ENCODE measurements at places on chromosomes 1 and 21.

DNA sequence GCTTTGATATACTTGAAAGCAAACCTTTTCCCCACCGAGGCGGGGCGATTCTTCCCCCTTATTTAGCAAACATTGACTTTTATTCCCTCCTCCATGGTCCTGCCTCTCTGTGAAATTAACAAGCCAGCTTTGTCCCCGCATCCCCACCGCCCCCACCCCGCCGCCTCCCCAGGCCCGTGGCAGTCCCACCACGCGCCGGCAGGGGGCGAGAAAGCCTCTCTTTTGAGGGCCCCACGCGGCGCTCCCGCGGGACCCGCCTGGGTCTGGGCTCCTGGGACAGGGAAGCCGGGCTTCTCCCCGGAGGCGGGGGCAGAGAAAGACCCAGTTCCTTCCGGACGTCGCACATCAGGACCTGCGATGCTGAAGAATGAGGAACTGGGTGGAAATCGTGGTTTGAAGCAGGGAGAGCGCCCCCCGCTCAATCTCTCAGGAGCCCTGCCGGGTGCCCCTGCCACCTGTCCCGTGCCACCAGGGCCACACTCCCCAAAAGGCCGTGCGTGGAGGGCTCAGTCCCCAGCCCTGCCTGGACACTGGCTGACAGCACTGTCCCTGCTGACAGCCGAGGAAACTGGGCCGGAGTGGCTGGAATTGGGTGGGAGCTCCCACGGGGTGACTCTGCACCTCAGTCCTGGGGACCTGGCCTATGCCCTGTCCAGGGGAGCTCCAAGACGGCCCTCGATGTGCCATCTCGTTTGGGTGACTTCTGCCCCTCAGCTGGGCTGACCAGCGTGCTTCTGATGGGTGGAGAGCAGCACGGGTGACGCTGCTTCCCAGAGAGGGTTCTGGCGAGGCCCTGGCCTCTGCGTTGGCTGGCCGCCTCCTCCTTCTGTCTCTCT lies 8.6 kb upstream of the ACTRT2 start:
- DNase-seq = peak; percentile 77

DNA sequence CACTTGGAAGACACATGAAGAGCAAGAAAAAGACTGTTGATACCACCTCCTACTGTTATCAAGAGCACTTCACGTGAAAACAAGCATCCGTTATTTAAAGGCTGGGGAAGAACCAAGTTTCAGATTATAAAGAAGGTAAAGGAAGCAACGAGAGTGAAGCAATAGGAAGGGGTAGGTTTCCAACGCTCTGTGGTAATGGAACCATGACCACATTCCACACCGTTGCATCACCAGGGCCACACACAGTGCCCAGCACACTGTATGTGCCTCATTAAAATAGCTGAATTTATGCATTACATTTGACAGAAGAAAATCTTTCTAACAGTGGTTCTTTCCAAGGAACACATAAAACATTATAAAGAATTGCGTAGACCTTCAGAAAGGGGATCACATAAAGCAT lies 435.8 kb downstream of the MRPL39 start:
- no peak for DNase-seq

GRCh38 chr1:150574260-150575071 lies 4.9 kb downstream of the MCL1 start:
- no peak for DNase-seq

DNA sequence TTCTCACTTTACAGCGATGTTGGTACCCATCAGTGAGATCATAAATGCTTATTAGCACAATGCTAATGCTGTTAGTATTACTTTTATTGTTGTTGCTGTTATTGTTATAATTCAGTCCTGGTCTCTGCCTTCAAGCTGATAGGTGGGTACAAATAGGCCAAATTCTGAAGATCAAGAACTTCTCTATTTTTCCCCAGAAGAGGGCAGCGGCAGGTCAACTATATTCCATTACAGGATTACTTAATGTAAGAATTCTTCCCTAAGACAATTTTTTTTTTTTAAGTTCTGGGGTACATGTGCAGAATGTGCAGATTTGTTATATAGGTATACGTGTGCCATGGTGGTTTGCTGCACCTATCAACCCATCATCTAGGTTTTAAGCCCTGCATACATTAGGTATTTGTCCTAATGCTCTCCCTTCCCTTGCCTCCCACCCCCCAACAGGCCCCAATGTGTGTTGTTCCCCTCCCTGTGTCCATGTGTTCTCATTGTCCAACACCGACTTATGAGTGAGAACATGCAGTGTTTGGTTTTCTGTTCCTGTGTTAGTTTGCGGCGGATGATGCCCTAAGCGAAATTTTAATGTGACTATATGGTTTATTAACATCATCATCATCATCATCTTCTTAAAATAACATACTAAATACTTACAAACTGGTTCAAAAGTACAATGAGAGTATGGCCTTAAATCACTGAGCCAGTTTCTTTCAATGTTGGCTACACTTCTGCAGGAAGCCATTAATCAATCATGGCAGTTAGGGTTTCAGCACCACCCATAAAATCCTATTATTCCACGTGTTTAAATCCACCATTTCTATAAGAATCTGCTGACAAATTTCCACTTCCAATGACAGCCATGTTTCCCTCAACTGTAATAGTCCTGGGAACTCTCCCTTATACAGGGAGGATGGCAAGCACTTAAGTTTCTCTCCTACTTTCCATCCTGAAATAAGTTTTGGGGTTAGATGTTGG lies 19.2 kb downstream of the SLC19A2 start:
- DNase-seq = no peak

- DNase-seq = peak; percentile 83
Measured at GRCh38 chr1:234499119-234499942, 20.4 kb upstream of the TARBP1 start.

DNA sequence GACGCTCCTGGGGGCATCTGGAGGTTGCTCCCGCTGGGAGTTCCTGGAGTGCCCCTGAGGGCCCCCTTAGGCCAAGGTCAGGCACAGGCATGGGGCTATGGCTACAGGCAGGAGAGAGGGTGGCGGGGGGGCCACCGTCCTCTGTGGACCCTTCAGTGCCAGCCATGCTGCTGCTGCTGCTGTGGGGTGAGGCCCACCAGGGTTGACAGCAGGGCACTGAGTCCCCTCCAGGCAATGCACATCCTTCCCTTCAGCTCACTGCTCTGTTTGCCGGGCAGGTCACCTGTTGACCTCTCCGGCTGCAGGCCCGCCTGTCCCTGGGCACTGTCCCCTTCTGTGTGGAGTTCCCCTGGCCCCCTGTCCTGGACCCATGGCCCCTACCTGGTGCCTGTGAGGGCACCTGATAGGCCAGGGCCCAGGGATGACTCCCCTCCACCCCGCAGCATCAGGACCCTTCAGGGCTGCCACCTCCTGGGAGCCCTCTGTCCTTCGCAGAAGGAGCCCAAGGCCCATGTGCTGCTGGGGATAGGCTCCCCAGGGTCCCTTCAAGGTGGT lies 34.1 kb upstream of the ADARB1 start:
- no peak for DNase-seq

DNA sequence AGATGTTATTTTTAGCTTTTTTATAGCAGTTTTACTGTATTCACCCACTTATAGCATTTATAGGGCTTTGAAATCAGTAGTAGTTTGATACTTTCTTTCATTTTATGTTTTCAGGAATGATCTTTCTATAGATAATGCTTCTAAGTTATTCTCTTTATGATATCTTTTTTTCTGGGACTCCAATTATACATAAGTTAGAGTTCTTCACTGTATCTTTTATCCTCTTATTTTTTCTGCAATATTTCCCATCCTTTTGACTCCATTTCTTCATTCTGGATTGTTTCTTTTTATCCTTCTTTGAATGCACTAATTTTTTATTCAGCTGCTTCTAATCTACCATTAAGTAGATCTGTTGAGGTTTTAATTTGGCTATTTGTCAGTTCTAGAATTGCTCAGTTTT lies 73.1 kb downstream of the FMN2 start:
- DNase-seq = no peak

DNA sequence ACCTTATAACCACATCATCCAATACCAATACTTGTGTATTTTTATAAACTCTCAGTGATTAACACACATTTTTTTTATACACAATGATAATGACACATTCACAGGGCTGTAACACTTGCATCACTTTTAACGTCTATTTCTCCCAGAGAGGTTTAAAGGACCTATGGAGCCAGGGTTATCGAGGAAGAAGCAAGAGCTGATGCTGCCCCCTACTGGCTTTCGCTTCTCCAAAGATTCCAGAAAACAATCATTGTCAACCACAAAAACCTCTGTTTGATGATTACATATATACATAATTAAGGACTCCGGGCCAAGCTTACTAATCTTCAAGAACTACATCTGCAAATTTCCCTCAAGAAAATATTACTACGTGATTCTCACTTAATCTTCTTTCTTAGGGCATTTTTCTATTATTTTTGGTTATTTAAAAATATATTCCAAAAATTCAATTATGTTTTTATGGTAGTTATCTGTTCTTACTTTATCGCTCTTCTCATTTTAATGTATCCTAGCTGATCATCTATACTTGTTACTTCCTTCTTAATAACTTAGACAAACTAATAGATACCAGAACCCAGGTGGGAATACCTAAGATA lies 214.5 kb downstream of the VAV3 start:
- peak; percentile 37 for DNase-seq

Data from hippocampal formation (tissue), 2 donors.